Activated naive CD4-positive, alpha-beta T cell treated with anti-CD3 and anti-CD28 coated beads for 36 hours (primary cell): ENCODE measurements at places on chromosomes 11 and 22. TPM values are rescaled to one million over a fixed set of nuclear protein-coding genes. Genes with fewer than 3 reads are reported as not detected.

- no peaks in the 10 kb centered on the region for H3K36me3 ChIP-seq
- H3K4me3 ChIP-seq = peak overlapping the region; percentile 58
- no peaks in the 10 kb centered on the region for H3K27me3 ChIP-seq
- peak; percentile 46 for DNase-seq
These were observed 8.2 kb upstream of the HSPA8 start for GRCh38 chr11:123069908-123070821.

DNA sequence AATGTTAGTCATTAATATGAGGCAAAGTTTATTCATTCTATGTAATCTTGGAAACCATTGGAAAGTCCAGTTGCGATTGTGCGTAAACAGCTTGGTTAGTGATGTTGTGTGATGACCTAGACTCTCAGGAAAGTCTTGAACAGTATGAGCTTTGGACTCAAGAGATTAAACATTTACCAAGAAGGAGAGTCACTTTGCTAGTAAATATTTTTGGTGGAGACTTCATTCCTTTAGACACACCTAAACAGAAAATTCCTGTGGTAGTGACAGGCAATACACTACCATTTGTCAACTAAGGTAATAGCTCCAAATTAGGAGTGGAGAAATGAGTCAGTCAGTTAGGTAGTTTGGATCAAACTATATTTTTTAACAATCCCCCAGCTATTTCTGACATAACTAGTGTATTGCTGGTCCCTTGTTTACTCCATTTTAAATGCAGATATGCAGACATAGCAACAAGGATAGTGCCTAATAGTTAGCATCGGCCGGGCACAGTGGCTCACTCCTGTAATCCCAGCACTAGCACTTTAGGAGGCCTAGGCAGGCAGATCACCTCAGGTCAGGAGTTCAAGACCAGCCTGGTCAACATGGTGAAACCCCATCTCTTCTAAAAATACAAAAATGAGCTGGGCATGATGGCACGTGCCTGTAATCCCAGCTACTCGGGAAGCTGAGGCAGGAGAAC lies 89.3 kb downstream of the ARHGAP42 start:
- H3K36me3 ChIP-seq = no peaks in the 10 kb centered on the region
- H3K27ac ChIP-seq = no peak overlapping the region
- no peak for DNase-seq

- H3K27ac ChIP-seq = no peak overlapping the region
- no peak overlapping the region for H3K4me3 ChIP-seq
- H3K4me1 ChIP-seq = peaks cover 47% of the 10 kb centered on the region
- DNase-seq = no peak
These were observed 164.8 kb upstream of the GRK3 start for GRCh38 chr22:25399649-25400151.

GRCh38 chr11:46472662-46472994 lies 81.1 kb upstream of the CHRM4 start:
- no peak overlapping the region for H3K4me3 ChIP-seq
- DNase-seq = no peak
- no peaks in the 10 kb centered on the region for H3K27me3 ChIP-seq
- peaks cover 26% of the 10 kb centered on the region for H3K4me1 ChIP-seq
- peaks cover 2% of the 10 kb centered on the region for H3K36me3 ChIP-seq

DNA sequence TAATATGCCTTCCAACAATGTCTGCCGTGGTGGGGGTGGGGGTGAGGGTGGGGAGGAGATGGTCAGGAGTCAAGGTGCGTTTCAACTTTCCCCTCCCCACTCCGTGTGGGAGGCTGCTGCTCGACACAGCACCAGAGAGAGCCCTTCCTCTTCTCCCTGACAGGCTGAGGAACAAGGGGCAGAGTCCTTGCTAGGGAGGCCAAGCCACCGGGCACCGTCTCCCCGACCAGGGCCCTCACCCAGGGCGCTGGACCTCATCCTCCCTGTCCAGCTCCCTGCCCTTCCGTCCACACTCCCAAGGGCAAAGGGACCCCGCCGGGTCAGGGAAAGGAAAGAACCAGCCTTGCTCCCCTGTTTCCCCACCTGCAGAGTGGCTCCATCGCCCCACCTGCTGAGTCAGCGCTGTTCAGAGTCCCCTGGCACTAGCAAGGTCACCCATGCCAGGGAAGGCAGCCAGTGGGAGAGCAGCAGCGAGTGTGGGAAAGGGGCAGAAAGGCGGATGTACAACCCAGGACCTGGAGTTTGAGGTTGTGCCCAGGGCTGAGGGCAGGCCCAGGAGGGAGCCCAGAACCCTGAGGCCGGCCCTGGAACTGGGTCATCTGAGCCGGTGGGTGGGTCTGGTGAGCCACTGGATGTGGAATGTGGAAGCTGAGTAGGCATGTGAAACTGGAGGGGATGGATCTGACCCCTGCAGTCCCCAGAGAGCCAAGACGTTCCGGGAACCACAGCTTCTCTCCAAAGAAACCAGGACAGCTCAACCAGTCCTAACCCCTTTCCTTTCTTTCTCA lies 47.2 kb downstream of the BUD13 start:
- no peak overlapping the region for H3K4me3 ChIP-seq
- H3K4me1 ChIP-seq = no peaks in the 10 kb centered on the region
- peaks cover 3% of the 10 kb centered on the region for H3K27me3 ChIP-seq

SFI1 gene
- total RNA-seq = 147 TPM

- peaks cover 22% of the 10 kb centered on the region for H3K4me1 ChIP-seq
- no peak for DNase-seq
- H3K27ac ChIP-seq = no peak overlapping the region
- H3K27me3 ChIP-seq = peaks cover 62% of the 10 kb centered on the region
These were observed 6.8 kb upstream of the CHRM1 start for GRCh38 chr11:62928011-62928410.

DNA sequence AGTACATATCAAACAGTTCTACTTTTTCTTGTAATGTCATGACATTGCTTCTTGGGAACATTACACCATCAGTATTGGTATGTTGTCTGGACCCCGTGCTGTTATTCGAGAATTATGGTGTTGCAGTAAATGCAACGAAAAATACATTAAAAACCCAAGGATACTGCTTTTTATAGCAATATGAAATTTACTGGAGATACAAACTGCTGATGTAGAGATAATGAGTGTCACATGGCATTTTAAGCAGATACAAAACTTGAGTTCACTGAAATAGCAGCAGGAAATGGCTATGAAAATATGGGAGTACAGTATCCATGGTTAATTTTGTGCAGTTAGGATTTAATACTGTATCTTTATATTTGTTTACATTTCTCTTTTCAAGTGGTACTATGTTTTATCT lies 7.4 kb upstream of the CARD16 start:
- H3K36me3 ChIP-seq = no peaks in the 10 kb centered on the region
- no peak overlapping the region for H3K27ac ChIP-seq
- DNase-seq = no peak

GRCh38 chr11:43602670-43603069 lies 77.9 kb upstream of the HSD17B12 start:
- no peak overlapping the region for H3K4me3 ChIP-seq
- DNase-seq = no peak
- no peaks in the 10 kb centered on the region for H3K4me1 ChIP-seq
- peaks cover 22% of the 10 kb centered on the region for H3K27me3 ChIP-seq
- H3K27ac ChIP-seq = no peak overlapping the region

- no peak overlapping the region for H3K27ac ChIP-seq
- no peak for DNase-seq
- H3K4me3 ChIP-seq = no peak overlapping the region
- H3K4me1 ChIP-seq = no peaks in the 10 kb centered on the region
- H3K36me3 ChIP-seq = peaks cover 8% of the 10 kb centered on the region
- no peaks in the 10 kb centered on the region for H3K27me3 ChIP-seq
These were observed 5.3 kb upstream of the KCNQ1OT1 start for GRCh38 chr11:2704896-2705606.

MFRP gene
- not detected for total RNA-seq

PANX2 gene
- total RNA-seq = 1.2 TPM

- no peak within 1 kb of the TSS for H3K27ac ChIP-seq
- H3K4me3 ChIP-seq = no peak within 1 kb of the TSS
- H3K4me1 ChIP-seq = no peaks in the 10 kb centered on the region
- H3K36me3 ChIP-seq = no peaks in the 10 kb centered on the region
- no peaks in the 10 kb centered on the region for H3K27me3 ChIP-seq
- no peak for DNase-seq
These were observed at the start of gene OR5D14 for GRCh38 chr11:55795256-55795655. OR5D14 (plus strand) TSS chr11:55795556; CDS start chr11:55795556, 0 bp downstream.

- DNase-seq = no peak
- H3K4me3 ChIP-seq = no peak overlapping the region
- no peaks in the 10 kb centered on the region for H3K36me3 ChIP-seq
- no peaks in the 10 kb centered on the region for H3K27me3 ChIP-seq
- no peaks in the 10 kb centered on the region for H3K4me1 ChIP-seq
- no peak overlapping the region for H3K27ac ChIP-seq
These were observed 82.6 kb upstream of the SHISAL1 start for GRCh38 chr22:44395118-44396005.

DNA sequence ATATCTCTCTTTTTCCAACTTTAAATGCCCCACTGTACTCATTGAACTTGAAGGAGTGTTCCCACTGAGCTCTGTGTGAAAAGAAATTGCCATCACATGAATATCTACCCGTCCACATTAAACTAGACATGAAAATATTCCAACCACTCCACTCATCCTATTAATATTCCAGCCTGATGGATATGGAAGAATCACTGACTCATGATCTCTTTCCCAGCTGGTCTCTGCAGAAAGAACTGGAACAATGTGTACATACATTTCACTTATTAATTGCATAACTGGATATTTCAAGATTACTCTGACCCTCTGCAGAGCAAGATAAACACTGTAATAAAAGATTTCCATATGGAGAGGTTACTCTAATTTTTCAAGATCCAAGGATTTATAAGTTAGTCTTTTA lies 711.1 kb upstream of the LRRC4C start:
- no peak overlapping the region for H3K4me3 ChIP-seq
- no peaks in the 10 kb centered on the region for H3K36me3 ChIP-seq
- no peaks in the 10 kb centered on the region for H3K27me3 ChIP-seq
- no peaks in the 10 kb centered on the region for H3K4me1 ChIP-seq
- H3K27ac ChIP-seq = no peak overlapping the region

DNA sequence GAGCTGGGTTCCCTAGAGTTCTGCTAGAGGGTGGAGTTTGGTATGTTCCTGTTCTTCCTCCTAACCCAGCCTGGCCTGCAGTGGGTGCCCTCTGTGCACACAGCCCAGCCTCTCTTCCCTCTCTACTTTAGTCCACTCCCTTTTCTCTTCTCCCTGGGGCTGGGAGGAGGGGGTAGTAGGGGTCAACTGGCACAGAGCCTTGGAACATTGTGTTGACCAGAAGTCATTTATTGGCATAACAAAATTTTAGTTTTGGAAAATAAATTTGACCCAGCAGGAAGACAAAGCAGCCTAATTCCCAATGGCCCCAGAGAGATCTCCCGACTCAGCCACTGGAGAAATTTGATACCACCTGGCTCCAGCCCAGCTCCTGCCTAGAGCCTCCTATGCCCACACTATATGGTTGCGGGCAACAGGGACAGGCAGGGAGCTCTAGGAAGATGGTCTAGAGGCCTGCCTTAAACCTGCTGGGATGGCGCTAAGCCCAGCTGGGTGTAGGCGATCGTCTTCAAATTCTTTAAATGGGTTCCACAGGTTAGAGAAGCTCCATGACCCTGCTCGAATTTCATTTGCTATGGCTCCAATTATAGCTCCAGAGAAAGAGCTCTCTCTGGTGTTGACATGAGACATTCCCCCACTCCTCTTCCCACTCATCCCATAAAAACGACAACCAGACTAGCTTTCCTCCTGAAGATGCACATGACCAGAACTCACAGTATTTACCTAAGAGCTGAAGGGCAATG lies 9.9 kb downstream of the PCSK7 start:
- H3K27me3 ChIP-seq = no peaks in the 10 kb centered on the region
- no peak overlapping the region for H3K27ac ChIP-seq
- peaks cover 7% of the 10 kb centered on the region for H3K4me1 ChIP-seq

- peaks cover 18% of the 10 kb centered on the region for H3K36me3 ChIP-seq
- peaks cover 5% of the 10 kb centered on the region for H3K4me1 ChIP-seq
- DNase-seq = no peak
- H3K27me3 ChIP-seq = no peaks in the 10 kb centered on the region
- H3K27ac ChIP-seq = no peak overlapping the region
These were observed 1.4 kb downstream of the GAL3ST1 start for GRCh38 chr22:30572840-30573593.

SERHL2 gene
- total RNA-seq = 1.3 TPM

- peaks cover 58% of the 10 kb centered on the region for H3K4me1 ChIP-seq
- no peaks in the 10 kb centered on the region for H3K36me3 ChIP-seq
- no peak overlapping the region for H3K4me3 ChIP-seq
- no peak for DNase-seq
These were observed 37.8 kb upstream of the SORL1 start for GRCh38 chr11:121414141-121414913.

DNA sequence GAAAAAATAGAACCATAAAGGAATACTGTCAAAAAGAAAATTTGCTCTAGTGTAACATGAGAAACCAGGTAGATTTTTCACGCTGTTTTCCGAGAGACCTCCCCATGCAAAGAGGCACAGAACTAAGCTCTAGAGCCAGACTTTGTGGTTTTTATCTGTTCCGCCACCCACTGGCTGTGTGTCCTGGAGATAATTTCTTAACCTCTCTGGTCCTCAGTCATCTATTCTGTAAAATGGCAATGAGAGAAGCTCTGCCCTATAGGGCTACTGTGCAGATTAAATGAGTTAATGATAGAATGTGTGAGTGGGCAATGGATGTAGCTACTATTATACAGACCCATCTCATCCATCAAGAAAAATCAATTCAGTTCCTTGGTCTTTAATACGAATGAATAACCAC lies 9.4 kb upstream of the SIGIRR start:
- peaks cover 10% of the 10 kb centered on the region for H3K36me3 ChIP-seq
- H3K27me3 ChIP-seq = no peaks in the 10 kb centered on the region
- no peak for DNase-seq
- no peak overlapping the region for H3K27ac ChIP-seq
- no peak overlapping the region for H3K4me3 ChIP-seq

SAA1 gene
- not detected for total RNA-seq

WBP2NL gene
- 0.74 TPM for total RNA-seq

DNA sequence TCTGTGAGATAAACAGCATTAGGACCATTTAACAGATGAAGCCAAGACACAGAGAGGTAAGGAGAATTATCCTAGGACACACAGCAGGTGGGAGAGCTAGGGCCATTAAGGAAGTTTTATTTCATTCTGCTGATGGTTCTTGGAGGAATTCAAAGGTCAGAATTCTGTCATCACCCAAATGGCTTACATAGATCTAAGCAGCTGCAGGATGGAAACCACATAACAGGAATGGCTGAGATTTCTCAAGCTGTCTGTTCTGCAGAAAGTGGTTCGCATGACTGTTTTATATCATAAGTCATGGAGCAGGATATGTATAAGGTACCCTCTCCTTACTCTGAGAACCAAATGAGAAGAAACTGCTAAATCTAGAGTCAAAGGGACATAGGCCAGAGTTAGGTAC lies 163.2 kb upstream of the NARS2 start:
- no peaks in the 10 kb centered on the region for H3K36me3 ChIP-seq
- no peaks in the 10 kb centered on the region for H3K4me1 ChIP-seq
- H3K4me3 ChIP-seq = no peak overlapping the region
- H3K27ac ChIP-seq = no peak overlapping the region

GRCh38 chr11:36558571-36559413 lies 9.0 kb upstream of the RAG1 start:
- peaks cover 13% of the 10 kb centered on the region for H3K4me1 ChIP-seq
- peak overlapping the region; percentile 8 for H3K4me3 ChIP-seq
- no peak for DNase-seq
- H3K27ac ChIP-seq = no peak overlapping the region
